ENCODE measurements at places on chromosomes 16 and 17.

DNA sequence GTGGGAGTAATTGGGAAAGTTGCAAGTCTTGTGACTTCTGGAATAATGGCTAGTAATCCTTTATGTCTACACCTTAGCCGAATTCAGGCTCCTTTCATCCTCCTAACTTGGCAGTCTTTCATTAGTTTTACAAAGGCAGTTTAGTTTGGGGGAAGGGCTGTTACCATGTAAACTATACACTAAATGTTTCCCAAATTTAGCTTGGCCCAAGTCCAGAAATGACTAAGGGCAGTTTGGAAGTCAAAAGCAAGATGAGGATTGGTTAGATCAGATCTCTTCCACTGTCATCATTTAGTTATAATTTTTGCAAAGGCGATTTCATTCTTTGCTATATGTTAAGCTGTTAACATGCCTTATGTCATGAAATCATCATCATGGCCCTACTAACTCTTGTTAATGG, 115.4 kb upstream of the CACNG3 start:
- DNase-seq, result no peak

GRCh38 chr16:10620120-10620519, 39.7 kb upstream of the EMP2 start:
- DNase-seq, result no peak

- no peak for DNase-seq
Observed at GRCh38 chr17:49218941-49219913, 8.7 kb downstream of the ABI3 start.

DNA sequence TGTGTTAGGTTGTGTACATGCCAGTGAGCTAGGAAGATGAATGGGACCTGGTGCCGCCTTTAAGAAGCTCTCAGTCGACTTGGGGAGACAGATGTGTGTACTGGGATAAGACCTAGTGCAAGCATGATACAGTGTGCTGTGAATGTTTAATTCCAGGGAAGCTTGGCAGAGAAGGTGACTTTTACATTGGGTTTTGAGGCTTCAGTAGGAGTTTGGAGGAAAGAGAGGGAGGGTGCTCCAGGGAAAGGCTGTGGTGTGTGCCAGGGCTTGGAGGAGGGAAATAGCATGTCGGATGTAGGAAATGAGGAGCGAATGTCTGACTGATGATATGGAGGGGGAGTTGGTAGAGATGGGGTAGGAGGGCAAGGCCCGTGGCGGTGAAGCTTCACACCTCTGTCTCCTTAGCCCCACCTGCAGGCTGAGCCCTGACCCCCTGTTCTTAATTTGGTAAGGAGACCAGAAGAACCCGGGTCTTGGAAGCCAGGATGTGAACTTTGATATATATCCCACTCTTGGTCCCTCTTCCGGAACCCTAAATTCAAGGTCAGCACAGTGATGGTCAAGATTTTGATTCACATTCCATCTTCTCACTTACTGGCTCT, 76.6 kb downstream of the PLCG2 start:
- no peak for DNase-seq

GRCh38 chr17:34259146-34259545, 4.1 kb downstream of the CCL2 start:
- DNase-seq, result peak; percentile 27

GRCh38 chr17:43430936-43431713, 32.3 kb downstream of the ARL4D start:
- no peak for DNase-seq

GRCh38 chr16:5490499-5490898, 392.9 kb upstream of the EEF2KMT start:
- DNase-seq, result no peak

DNA sequence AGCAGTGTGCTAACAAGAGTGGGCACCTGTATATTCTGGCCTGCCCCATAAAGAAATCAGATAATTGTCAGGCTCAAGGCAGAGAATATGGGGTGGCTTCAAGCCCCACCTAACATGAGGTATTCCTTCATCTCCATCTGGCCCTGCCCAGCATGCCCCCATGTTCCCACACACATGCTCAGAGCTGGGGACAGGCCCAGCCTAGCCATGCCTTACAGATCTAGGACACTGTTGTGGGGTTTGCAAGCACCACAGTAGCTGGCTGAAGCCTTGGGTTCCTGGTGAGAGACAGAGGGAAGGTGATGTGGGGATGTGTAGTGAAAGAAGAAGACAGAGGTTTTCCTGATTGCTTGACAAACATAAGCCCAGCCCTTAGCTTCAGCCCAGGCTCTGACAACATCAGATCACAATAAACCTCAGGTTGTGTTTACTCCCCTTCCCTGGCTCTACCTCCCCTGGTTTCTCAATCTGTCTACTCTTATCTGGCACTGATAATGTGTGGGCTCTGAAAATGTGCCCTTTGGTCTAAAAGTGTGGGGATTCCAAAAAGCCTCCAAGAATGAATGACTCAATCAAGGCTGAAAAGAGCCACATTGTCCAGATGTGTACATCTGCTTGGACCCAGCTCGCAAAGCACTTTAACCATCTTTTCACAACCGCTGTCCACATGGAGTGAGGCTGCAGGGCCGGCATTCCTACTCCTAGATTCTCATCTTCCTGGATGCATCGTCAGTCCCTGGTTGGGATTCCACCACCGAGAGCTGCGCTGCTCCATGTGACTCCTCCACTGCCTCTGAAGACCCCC, 34.4 kb downstream of the CDRT4 start:
- no peak for DNase-seq

GRCh38 chr16:30985401-30986128, 558 bp downstream of the HSD3B7 start:
- no peak for DNase-seq

GRCh38 chr16:74320707-74321106, 24.1 kb downstream of the PSMD7 start:
- DNase-seq, result no peak

- no peak for DNase-seq
Observed at GRCh38 chr17:17824783-17825614, 11.8 kb downstream of the SREBF1 start.

DNA sequence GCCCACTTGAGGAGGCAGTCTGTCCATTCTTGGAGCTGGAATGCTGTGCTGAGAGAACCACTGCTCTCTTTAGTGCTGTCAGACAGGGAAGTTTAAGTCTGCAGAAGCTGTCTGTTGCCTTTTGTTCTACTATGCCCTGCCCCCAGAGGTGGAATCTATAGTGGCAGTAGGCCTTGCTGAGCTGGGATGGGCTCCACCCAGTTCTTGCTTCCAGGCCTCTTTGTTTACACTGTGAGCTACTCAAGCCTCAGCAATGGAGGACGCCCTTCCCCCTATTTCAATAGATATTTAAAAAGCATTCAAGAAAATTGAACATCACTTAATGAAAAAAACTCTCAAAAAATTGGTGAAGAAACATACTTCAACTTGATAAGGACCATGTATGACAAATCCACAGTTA, 313.5 kb downstream of the PHKB start:
- DNase-seq, result no peak

DNA sequence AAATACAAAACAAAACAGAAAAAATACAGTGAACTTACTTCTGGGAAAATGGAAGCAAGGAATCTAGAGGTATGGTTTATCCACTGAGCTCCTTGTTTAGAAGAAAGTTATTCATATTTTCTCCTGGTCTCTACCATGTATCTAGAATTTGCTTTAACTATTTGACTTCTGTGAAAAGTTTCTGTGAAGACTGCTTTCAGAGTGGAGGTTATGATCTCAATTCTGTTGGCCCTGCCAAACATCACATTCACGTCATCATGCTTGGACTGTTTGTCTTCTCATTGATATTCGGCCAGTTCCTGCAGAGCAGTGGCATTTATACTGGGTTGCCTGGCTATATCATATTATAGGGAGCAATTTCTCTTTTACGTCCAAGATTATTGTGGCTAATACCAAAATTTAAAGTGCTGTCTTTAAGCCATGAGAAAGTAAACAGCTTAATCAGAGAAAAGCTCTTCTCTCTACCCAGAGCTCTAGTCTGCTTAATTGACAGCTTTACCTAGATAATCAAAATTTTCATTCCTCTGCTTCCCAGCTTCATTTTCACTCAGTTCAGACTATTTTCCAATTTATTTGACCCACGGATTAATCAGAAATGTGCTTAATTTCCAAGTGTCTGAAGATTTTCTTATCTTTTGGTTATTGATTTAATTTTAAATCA, at the start of gene ABCA8:
TSS of gene ABCA8 (minus strand) at position 212 of the 661 bp plus-strand sequence. CDS start 13,358 bp downstream, outside the sequence.
- DNase-seq, result no peak

DNA sequence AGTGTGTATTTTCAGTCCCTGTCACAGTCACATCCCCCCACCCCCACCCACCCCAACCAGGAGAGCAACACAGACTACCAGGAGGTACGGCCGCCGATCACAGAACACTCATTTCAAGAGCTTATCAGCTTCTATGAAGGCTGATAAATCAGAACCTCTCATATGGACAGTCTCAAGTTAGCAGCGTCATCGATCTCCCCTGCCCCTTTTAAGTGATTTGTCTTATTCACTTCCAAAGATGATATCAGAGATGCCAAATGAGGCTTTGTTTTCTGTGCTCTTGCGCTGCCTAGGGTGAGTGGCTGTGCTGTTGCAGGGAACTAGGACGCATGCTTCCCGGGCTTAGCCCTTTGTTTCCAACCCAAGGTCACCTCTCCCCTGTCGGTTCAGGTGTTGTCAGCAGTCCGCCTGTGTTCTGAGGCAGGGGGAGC, 26.8 kb upstream of the PMFBP1 start:
- no peak for DNase-seq

DNA sequence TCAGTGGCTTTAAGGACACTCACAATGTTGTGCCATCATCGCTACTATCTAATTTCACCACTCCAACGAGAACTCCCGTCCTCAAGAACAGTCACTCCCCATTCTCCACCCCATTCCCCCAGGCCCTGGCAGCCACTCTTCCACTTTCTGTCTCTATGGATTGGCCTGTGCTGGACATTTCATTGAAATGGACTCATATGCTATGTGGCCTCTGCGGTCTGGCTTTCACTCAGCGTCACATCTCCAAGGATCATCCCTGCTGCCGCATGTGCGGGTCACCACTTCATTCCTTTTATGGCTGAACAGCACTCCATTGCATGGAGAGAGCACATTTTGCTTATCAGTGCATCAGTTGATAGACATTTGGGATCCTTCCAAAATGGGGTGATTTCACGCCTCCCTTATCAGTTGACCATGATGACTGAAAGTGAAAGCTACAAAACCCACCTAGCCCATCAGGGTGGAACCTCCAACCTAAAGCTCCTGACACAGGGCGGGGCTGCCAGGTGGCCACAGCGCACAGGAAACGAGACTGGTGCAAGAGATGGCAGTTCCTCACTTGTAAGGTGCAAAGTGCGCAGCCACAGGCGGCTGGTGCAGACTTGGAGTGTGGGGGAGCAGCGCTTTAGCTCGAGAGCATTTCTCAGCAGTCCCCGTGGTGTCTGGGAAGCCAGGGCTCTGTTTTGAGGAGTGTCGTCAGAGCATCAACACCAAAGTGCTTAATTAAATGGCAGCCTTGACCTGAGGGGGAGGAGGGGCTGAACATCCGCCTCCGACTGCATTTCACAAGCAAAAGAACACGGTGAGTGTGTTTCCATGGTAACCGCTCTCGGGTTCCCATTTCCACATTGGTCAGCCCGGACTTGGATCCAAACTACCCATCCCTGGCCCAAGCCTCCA, 23.8 kb downstream of the COTL1 start:
- no peak for DNase-seq

- no peak for DNase-seq
Observed at GRCh38 chr16:88939245-88939971, 37.6 kb downstream of the CBFA2T3 start.

GRCh38 chr17:55496094-55496881, 15.0 kb downstream of the SMIM36 start:
- DNase-seq, result no peak

- no peak for DNase-seq
Observed at GRCh38 chr17:33175562-33175961, 117.5 kb downstream of the ASIC2 start.

DNA sequence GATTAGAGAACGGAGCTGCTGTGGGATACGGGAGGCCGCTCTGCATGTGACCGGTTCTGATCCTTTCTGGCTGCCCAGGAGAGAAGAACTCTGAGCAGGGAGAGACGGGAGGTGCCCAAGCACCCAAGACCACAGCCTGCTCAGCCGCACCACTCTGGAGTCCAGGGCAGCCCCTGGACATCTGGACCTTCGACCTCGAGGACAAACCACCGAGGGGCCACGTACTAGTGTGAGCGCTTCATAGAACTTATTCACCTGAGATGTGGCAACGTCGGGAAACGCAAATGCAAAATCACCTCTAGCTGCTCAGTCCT, 5.9 kb downstream of the RNF166 start:
- no peak for DNase-seq

DNA sequence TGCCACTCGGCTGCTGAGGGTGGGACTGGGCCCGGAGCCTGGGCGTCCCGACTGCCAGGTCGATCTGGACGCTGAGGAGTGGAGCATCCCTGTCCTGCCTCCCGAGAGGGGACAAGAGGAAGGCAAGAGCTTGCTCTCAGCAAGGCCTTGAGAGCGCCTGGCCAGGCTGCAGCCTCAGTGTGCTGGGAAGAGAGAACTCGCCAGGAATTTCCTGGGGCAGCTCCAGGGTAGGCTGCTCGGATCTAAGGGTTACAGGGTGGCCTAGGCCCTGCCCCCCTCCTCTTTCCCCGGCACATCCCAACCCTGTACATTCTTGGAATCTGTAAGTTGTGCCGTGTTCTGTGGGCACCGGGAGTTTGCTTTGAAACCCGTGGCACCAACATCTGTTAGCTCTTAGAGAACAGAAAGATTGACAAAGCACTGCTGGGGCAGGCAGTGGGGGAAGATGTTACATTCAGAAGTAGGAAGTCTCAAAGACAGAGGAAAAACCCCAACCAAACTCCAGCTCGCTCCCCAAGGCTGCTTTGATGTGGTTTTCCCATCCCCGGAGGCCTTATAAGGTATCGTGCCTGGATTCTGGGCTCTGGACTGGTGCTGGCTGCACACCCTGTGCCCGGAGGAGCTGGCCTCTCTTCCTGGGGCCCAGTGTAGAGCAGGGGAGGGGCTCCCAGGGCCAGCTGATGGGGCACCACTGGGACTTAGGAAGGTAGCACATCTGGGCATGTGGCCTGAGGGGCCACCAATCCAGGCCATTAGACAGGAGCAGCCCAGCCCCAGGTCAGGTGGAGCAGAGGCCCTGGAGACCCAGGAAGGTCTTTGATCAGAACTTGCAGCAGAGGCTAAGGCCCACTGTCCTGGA, 55.2 kb downstream of the NKD1 start:
- no peak for DNase-seq

DNA sequence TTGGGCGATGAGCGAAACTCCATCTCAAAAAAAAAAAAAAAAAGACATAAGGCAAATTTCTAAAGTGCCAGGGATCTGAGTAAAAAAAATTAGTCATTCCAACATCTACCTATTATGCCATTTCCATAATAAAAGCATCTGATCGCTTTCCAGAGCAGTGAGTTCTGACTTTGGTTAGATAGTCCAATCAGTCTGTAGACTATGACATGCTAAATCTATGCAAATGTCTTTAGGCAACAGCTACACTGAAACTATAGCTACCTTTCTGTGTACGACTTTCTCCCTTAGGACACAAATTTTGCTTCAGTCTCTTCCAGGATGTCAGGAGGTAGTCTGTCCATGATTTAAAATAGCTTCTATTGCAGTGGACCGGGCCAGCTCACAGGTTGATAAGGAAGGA, 58.9 kb upstream of the ARHGAP44 start:
- no peak for DNase-seq

GRCh38 chr17:81509207-81509971, 3.2 kb downstream of the ACTG1 start:
- DNase-seq, result no peak
